A549 treated with CORT108297 at 1 μM for 4 hours (cell line): ENCODE measurements at places on chromosomes 2 and 18. TPM values are rescaled to one million over a fixed set of nuclear protein-coding genes. Genes with fewer than 3 reads are reported as not detected.

The HOXD13 gene
- 0.16 to 0.27 TPM (median 0.23 TPM) in 5 replicates for total RNA-seq

The ADGRF3 gene
- total RNA-seq = 0.07 to 0.25 TPM (median 0.16 TPM) in 5 replicates

The REEP1 gene
- total RNA-seq = 0.67 to 0.87 TPM (median 0.74 TPM) in 5 replicates

The R3HDM1 gene
- total RNA-seq = 22.0 to 28.9 TPM (median 27.0 TPM) in 5 replicates

The SGPP2 gene
- total RNA-seq = 0.21 to 0.33 TPM (median 0.27 TPM) in 5 replicates

The FOXI3 gene
- 0.05 TPM in 1 of 5 replicates, not detected in the others for total RNA-seq

The C2orf74 gene
- 13.9 to 22.6 TPM (median 17.1 TPM) in 5 replicates for total RNA-seq

The FER1L5 gene
- total RNA-seq = 0.01 to 0.02 TPM (median 0.01 TPM) in 3 of 5 replicates, not detected in the others

The VSNL1 gene
- not detected in 5 replicates for total RNA-seq

The COBLL1 gene
- total RNA-seq = 2.9 to 4.5 TPM (median 3.9 TPM) in 5 replicates

The STK16 gene
- 28.6 to 30.9 TPM (median 30.0 TPM) in 5 replicates for total RNA-seq

The DYNAP gene
- total RNA-seq = not detected in 5 replicates

The TRABD2A gene
- total RNA-seq = 8.2 to 11.5 TPM (median 9.9 TPM) in 5 replicates

The DAW1 gene
- total RNA-seq = 2.0 to 3.6 TPM (median 2.9 TPM) in 5 replicates

The LRP1B gene
- total RNA-seq = not detected in 5 replicates

The HOXD10 gene
- 5.3 to 7.2 TPM (median 6.8 TPM) in 5 replicates for total RNA-seq

The MTX2 gene
- 43.5 to 51.0 TPM (median 44.2 TPM) in 5 replicates for total RNA-seq

The HOXD11 gene
- 6.2 to 9.1 TPM (median 7.8 TPM) in 5 replicates for total RNA-seq

The CKAP2L gene
- 12.6 to 18.8 TPM (median 13.7 TPM) in 5 replicates for total RNA-seq

The CDH7 gene
- 0.02 to 0.06 TPM in 2 of 5 replicates, not detected in the others for total RNA-seq

The FAP gene
- total RNA-seq = 0.16 TPM in 1 of 5 replicates, not detected in the others

The DSG1 gene
- total RNA-seq = not detected in 5 replicates

The MYO7B gene
- total RNA-seq = 0.09 to 0.27 TPM (median 0.13 TPM) in 5 replicates
